ENCODE measurements at places on chromosomes 4 and X.

- no peak for ATAC-seq
Measured at GRCh38 chr4:28921886-28922285, 1798.3 kb upstream of the PCDH7 start.

- no peak for ATAC-seq
Measured at GRCh38 chr4:4560642-4561041, 18.8 kb upstream of the STX18 start.

GRCh38 chr4:189299706-189300105, 641.0 kb upstream of the FRG1 start:
- no peak for ATAC-seq

- no peak for ATAC-seq
Measured at GRCh38 chr4:42280327-42281095, 116.8 kb upstream of the SHISA3 start.

DNA sequence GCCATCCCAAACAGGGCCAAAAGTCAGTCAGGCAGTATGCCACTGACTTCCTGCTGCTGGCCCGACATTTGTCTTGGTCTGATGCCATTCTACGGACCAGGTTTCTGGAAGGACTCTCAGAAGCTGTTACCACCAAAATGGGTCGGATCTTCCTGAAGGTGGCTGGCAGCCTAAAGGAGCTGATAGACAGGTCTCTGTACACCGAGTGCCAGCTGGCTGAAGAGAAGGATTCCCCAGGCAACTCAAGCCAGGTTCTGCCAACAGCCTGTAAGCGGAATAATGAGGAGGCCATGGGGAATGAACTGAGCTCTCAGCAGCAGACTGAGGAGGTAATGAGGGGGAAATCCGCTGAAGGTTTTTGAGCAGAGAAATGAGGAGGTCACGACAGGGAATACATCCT, 95.7 kb downstream of the RTL9 start:
- no peak for ATAC-seq

DNA sequence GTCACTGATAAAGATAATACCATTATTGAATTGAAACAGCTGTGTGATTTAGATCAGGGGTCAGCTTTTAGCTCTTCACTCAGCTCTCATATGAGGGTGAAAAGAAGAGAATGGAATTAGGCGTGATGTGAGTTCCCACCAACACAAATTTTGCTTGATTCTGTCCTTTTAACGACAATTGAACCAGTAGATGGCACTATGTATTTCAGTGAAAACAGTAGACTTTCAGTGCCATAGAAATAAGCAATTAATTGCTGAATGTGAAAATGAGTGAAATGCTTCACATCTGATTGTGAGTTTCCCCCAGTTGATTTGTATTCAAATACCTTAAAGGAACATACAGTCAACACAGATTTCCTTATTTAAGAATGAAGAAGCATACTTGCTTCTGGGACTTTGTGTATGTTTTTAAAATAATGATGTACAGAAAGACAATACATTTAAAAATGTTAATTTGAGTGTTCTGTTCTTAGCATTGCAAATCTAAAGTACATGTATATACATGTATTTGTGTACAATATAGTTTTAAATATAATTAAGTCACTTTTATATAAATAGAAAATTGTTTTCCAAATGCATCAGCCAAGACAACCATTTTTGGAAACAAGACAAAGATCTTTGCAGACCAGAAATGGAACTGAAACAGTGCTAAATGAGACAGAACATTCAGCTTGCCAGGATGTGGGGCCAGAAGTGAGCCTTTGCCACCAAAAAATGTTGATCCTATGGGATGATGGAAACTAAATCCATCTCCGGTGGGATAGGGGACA, 178.8 kb downstream of the SNCA start:
- no peak for ATAC-seq

GRCh38 chrX:71542411-71542810, 9.5 kb downstream of the OGT start:
- ATAC-seq, result no peak

DNA sequence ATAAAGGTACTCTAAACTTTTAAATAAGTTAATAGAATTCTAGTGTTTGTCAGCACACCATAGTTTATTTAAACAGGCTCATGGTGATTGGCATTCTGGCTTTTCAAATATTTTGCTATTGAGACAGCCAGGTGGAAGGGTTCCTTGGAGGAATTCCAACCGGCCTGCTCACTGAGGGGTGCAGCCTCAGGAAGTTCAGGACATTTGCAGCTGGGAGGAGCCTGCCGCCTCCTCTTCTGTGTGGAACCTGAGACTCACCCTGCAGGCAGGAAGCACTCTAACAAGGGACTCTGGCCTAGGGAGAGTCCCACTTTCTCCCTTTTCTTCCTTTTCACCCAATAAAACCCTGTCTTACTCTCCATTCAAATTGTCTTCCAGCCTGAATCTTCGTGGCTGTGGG, 1328.0 kb downstream of the FSTL5 start:
- no peak for ATAC-seq

GRCh38 chrX:23885803-23886202, 21.9 kb downstream of the APOO start:
- ATAC-seq, result no peak

GRCh38 chrX:119685225-119686066, 7.5 kb downstream of the SEPTIN6 start:
- ATAC-seq, result no peak

- ATAC-seq, result peak; percentile 46
Measured at GRCh38 chrX:142663330-142664095, 362.2 kb upstream of the SPANXN4 start.
